ENCODE measurements at places on chromosomes 7 and 10.

DNA sequence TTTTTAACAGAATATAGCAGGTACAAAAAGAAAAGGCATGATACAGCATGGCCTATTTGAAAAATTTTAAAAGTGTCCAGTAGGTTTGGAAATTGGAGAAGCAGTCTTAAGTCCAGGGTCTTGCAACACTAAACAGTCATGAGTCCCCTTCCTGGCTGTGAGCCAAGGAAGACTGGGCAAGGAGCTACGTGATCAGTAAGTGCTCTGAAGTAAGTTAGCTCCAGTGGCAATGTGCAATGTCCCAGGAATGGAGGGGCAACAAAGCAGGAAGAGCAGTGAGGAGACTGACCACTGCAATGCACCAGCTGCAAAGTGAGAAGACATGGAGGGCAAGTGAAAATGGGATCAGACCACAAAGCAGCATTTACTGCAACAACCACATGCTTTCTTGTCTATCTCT is 72.9 kb upstream of the GRID1 start:
- DNase-seq = no peak

- no peak for DNase-seq
Measured at GRCh38 chr7:95687759-95688343, 84.5 kb upstream of the DYNC1I1 start.

DNA sequence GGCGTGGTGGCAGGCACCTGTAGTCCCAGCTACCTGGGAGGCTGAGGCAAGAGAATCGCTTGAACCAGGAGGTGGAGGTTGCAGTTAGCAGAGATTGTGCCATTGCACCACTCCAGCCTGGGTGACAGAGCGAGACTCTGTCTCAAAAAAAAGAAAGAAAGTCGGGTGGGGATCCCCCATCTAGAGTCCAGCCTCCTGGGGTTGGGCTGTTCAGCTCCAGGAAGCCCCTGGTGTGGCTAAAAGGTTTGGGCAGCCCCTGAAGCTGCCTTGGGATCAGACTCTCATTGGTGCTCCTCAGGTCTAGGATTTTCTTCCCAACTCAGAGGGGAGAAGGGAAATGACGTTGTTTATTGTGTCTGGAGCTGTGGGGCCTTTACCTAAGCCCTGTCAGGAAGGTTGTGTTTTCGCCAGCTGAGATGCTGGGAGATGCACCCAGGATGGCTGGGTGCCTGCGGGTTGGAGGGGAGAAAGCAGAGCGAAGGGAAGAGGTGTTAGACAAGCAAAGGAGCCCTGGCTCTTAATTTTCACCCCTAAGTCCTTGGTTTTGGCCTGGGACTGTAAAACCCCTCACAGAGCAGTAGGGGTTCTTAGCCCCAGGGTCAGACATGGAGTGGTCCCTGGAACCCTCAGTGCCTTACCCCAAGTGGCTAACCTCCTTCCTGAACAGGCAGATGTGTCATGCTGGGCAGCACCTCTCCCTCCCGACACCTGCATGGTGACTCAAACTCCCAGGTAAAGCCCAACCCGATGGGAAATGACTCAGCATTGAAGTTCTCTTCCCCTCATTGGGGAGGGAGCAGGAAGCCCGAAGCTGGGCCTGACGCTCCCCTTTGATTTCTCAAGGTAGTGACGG is 21.1 kb downstream of the PLAU start:
- peak; percentile 55 for DNase-seq

GRCh38 chr10:5832946-5833345 is 19.7 kb upstream of the GDI2 start:
- no peak for DNase-seq

GRCh38 chr7:106377847-106378361 is 93.1 kb upstream of the NAMPT start:
- DNase-seq = no peak

GRCh38 chr10:103576862-103577261 is 83.4 kb downstream of the NEURL1 start:
- DNase-seq = no peak

DNA sequence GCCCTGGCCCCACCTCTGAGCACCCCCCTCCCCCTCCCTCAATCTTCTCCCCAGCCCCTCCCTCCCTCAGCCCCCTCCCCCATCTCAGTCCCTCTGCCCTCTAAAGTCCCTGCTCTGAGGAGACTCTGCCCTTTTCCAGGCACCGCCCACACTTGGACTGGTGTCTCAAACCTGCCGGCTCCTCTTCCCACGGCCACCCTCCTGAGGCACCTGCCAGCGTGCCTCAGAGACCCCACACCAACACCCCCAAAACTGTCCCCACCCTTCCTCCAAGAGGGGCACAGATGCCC is 34.6 kb upstream of the HSPB1 start:
- DNase-seq = no peak

GRCh38 chr10:23171232-23171876 is 20.8 kb upstream of the PTF1A start:
- no peak for DNase-seq

DNA sequence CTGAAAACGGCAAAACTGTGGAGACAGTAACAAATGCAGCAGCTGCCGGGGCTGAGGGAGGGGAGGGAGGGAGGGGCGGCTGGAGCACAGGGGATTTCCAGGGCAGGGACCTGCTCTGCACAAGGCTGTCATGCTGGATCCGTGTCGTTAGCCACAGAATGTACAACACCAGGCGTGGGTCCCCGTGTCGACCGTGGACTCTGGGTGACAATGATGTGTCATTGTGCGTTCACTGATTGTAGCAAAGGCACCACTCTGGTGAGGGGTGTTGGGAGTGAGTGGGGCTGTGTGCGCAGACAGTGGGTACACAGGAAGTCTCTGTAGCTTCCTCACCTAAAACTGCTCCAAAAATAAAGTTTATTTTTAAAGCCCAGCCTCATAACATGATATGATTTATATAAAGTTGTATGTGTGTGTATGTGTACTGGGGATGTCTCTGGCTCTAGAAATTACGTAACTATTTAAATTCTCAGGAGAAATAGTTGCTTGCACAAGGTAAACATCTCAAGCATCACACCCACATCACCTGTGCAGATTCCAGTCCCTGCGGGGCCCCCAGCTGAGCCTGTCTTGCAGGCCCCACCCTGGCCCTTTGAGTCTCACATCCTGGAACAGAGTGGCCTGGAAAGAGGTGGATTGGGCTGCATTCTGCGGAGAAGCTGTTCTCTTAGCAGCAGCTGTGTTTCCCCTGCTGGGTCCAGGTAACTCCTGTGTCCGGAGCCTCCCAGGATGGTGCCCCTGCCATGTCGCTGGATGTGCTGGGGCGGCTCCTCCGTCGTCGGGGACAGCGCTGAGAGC is 135.7 kb downstream of the DYNC2I1 start:
- DNase-seq = no peak

DNA sequence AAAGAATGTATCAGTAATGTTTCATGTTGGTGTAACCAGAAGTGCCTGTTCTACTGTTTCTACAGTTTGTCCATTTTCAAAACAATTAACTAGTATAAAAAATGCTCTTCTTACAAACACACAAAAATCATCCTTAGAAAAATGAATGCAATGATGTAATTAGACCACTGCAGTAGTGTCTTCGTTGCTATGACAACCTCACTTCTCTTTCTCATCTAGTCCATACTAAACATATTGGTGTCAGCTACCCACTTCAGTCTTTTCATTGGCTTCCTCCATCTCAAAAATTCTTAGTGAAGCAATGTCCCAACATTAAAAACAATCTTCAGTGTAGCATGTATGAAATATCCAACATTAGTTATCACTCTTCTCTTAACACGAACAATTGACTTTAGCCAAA is 1265.8 kb downstream of the REEP3 start:
- DNase-seq = no peak

- no peak for DNase-seq
Measured at GRCh38 chr7:149007611-149008010, 20.7 kb downstream of the PDIA4 start.

GRCh38 chr10:27744802-27745731 is 552 bp downstream of the MKX start:
- no peak for DNase-seq

GRCh38 chr7:6226194-6226799 is 46.1 kb downstream of the CYTH3 start:
- no peak for DNase-seq

- no peak for DNase-seq
Measured at GRCh38 chr7:12249706-12250105, 38.6 kb downstream of the TMEM106B start.

GRCh38 chr10:118107040-118107439 is 60.3 kb upstream of the RAB11FIP2 start:
- no peak for DNase-seq

DNA sequence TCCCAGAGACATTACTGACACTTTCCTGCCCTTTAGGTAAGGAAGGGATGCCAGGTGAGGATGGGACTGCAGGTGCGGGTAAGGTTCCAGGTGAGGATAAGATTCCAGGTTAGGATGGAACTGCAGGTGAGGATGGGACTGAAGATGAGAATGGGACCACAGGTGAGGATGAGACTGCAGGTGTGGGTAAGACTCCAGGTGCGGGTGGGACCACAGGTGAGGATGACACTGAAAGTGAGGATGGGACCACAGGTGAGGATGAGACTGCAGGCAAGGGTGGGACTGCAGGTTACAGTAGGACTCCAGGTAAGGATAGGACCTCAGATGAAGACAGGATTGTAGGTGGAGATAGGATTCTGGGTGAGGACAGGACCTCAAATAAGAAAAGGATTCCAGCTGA is 322.3 kb downstream of the WDR37 start:
- no peak for DNase-seq

- no peak for DNase-seq
Measured at GRCh38 chr10:10959666-10960065, 58.0 kb upstream of the CELF2 start.

DNA sequence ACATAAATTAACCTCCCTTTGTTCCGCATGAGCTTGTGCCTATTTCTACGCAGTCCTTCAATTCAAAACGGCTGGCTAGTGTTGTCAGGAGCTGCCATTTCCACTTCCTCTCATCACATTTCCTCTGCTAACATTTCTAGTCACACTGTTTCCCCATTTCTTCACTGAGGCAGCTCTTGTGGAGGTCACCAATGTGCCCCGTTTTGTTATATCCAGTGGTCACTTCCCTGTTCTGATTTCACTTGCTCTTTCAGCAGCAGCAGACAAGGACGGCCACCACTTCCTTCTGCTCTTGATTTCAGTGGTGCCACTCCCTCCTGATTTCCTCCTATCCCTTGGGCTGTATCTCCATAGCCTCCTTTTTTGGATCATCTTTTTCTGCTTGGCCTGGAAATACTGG is 64.8 kb upstream of the SEC61G start:
- DNase-seq = no peak

GRCh38 chr10:3068968-3069737 is 1.8 kb downstream of the PFKP start:
- DNase-seq = no peak

GRCh38 chr7:20200361-20200760 is 16.8 kb downstream of the MACC1 start:
- no peak for DNase-seq

- DNase-seq = no peak
Measured at GRCh38 chr7:124072603-124073309, 39.9 kb upstream of the TMEM229A start.

DNA sequence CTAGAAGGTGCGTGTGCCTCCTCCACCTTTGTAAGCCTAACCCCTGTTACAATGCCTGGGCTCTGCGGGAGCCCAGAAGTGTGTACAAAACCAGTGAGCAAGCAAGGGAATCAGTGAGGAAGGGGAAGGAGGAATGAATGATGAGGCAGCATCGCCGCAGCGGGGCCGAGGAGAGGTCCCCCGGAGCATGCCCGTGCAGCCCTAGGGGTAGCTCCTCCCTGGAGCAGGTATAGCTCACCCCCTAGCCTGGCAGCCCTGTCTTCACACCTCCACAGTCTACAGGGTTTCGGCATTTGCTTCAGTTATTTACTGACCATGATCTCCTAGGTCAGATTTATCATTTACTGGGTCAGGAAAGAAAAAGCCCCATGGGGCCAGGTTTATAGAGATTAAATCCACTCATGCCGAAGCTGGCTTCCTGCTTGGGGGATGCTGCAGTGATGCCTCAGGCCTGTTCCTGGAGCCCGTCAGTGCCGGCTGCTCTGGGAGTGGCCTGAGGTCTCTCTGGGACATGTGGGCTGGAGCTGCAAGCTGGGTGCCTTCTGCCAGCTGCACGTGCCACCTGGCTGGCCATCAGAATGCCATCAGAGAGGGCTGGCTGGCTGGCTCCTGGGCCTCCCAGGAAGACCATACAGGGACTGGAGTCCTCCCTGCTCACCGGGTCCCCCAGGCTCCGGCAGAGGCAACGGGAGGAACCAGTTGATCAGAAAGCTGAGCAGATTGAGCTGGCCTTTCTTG is 138.9 kb downstream of the GRK5 start:
- no peak for DNase-seq

DNA sequence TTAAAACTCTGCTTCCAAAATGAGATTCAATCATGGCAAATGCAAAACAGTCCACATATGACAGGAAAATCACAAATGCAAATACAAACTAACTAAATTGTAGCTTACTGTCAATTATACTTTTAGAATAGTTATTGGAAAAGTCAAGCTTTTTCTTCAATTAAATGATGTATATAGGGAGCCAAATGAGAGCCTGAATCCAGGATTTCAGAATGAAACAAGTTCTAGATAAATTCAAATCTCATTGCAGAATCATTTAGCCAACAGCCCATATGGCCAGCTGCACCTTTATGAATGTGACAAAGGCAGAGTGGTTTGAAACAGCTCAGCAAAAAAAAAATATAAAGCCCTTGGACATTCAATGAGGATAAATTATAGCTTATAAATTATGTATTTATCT is 82.2 kb upstream of the SCIN start:
- DNase-seq = no peak

DNA sequence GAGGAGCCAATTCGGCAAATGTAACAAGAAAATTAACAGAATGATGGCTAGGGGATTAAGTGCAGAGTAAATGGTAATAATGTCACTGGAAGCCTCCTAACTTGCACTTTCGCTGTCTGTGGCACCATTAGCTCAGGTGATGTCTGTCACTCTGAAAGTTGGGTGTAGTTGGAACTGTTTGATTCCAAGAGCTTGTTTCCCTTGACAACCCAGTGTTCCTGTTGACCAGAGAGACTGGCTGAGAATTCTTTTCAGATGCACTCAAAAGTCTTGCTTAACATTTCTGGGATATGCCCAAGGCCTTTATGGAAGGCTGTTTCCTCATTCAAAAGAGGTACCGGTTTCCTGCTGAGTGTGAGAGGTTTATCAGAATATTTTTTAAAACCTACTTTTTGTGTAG is 49.6 kb downstream of the PLPP4 start:
- no peak for DNase-seq

GRCh38 chr7:133551466-133551865 is 298.6 kb downstream of the EXOC4 start:
- no peak for DNase-seq

GRCh38 chr7:139973101-139974050 is 89.4 kb downstream of the PARP12 start:
- no peak for DNase-seq

GRCh38 chr10:24041034-24041433 is 167.9 kb upstream of the KIAA1217 start:
- DNase-seq = no peak

Measured in stimulated activated naive CD4-positive, alpha-beta T cell treated with Interleukin-2 at 50 U/mL for 16 hours (primary cell).